ENCODE measurements at places on chromosomes 13 and 19. TPM values are rescaled to one million over a fixed set of nuclear protein-coding genes. Genes with fewer than 3 reads are reported as not detected.

DNA sequence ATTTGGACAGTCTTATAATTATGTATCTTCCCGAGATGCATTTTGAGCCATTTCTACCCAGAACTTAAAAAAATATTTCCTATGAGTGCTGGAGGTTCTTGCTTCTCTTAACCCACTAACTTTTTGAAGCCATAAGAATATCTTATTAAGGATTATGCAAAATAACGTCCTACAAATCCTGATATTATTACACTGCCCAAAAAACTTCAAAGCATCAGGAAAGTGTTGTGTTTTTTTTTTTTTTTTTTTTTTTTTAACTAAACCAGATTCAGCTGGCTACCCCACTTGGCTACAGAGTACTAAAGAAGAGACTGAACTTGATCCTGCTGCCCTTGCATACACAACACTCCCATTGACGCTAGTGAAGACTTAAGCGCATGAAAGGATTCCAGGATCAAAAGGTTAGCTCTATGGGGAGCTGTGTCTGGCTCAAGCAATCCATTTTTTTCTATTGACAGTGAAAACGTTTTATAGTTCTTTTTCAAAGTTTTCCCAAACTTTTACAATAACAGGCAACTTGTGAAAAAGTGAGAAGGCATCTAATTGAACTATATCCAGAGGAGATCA, 141.4 kb downstream of the KCNRG start:
- peaks cover 7% of the 10 kb centered on the region for H3K27me3 ChIP-seq
- H3K36me3 ChIP-seq, result no peaks in the 10 kb centered on the region
- DNase-seq, result no peak
- H3K4me3 ChIP-seq, result no peak overlapping the region
- H3K27ac ChIP-seq, result no peak overlapping the region

Gene ZNF792
- 2.9 TPM for total RNA-seq

Gene DLEU7
- not detected for total RNA-seq

Gene CAPS
- total RNA-seq, result 2.3 TPM

Gene CEACAM3
- not detected for total RNA-seq

DNA sequence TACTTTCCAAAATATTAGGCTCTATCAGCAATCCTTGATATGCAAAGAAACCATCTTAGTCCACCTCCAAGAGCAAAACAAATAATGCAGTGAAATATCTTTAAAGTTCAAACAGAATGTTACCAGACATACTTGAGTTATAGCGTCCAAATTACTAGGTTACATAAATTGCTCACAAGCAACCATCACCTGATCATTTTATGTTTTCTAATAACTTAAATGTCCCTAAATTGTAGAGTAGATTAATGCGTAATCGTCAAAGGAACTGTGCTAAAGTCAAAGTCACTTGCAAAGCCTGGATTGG, 350.6 kb upstream of the ARGLU1 start:
- H3K27me3 ChIP-seq, result peaks cover 3% of the 10 kb centered on the region
- H3K4me3 ChIP-seq, result peak overlapping the region; percentile 88
- peaks cover 30% of the 10 kb centered on the region for H3K4me1 ChIP-seq
- no peaks in the 10 kb centered on the region for H3K36me3 ChIP-seq

Gene ZNF527
- 3.5 TPM for total RNA-seq

GRCh38 chr19:19597809-19598306, 20.6 kb downstream of the PBX4 start:
- no peak overlapping the region for H3K27ac ChIP-seq
- DNase-seq, result no peak
- no peaks in the 10 kb centered on the region for H3K36me3 ChIP-seq
- H3K4me3 ChIP-seq, result no peak overlapping the region
- H3K27me3 ChIP-seq, result peaks cover 7% of the 10 kb centered on the region
- peaks cover 13% of the 10 kb centered on the region for H3K4me1 ChIP-seq

DNA sequence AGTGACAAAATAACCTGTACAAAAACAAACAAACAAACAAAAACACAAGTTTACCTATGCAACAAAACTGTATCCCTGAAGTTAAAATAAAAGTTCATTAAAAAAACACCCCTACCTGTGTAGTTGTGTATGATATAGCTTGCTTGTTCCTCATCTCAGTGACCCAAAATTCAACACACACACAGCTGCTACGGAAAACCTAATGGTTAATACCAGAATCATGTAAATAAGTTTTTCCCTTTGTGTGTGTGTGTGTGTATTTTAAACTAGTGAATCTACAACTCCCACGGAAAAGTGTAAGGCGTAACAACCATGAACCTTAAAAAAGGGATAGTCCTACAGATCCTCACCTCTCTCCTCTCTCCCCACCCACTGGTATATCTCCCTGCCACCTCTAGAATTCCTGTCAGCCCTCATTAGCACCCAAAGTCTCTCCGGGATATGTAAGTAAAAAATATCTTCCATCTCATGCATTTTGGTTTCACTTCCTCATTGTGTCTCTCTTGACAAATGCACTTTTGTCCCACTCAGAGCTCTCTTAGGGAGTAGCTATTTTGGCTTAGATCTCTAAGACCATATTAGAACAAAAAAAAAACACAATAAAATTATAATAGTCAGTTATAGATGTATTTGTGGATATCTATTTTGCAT, 2236.5 kb downstream of the PCDH9 start:
- no peaks in the 10 kb centered on the region for H3K36me3 ChIP-seq
- no peak for DNase-seq
- no peaks in the 10 kb centered on the region for H3K27me3 ChIP-seq

GRCh38 chr19:14030997-14031718, 404 bp upstream of the IL27RA start:
- peaks cover 5% of the 10 kb centered on the region for H3K27me3 ChIP-seq
- H3K36me3 ChIP-seq, result no peaks in the 10 kb centered on the region
- H3K27ac ChIP-seq, result no peak overlapping the region
- H3K4me1 ChIP-seq, result peaks cover 12% of the 10 kb centered on the region

DNA sequence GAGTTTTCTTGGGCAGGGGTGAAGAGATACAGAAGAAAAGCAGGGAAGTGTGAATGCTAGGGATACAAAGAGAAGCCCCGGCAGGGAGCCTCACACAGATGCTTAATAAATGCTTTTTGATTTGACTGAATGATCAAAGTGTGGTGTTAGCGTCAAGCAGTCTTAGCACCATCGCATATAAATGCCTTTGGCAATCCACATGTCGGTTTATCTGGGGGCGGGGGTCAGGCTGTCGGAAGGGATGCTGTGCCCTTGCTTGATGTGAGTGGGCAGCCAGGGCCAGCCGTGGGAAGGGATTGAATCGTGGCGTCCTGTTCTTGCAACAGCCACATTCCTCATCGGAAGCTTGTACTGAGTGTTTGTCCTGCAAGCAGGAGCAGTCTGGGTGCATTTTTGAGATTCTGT, 173.1 kb downstream of the LACC1 start:
- no peaks in the 10 kb centered on the region for H3K36me3 ChIP-seq
- DNase-seq, result peak; percentile 23

Gene PRTN3
- not detected for total RNA-seq

GRCh38 chr19:17285415-17286135, 3.9 kb downstream of the ANKLE1 start:
- peaks cover 4% of the 10 kb centered on the region for H3K27me3 ChIP-seq
- peaks cover 5% of the 10 kb centered on the region for H3K4me1 ChIP-seq
- H3K36me3 ChIP-seq, result no peaks in the 10 kb centered on the region
- no peak for DNase-seq
- no peak overlapping the region for H3K4me3 ChIP-seq

Gene CEACAM16
- not detected for total RNA-seq

GRCh38 chr19:47096100-47096704, 17.4 kb downstream of the ZC3H4 start:
- H3K27me3 ChIP-seq, result no peaks in the 10 kb centered on the region
- H3K27ac ChIP-seq, result peak overlapping the region; percentile 58
- DNase-seq, result no peak
- peaks cover 4% of the 10 kb centered on the region for H3K36me3 ChIP-seq
- H3K4me3 ChIP-seq, result no peak overlapping the region
- peaks cover 10% of the 10 kb centered on the region for H3K4me1 ChIP-seq

Gene TNFRSF19
- 7.3 TPM for total RNA-seq

Gene DDX39A
- total RNA-seq, result 78.4 TPM

- H3K27ac ChIP-seq, result peak overlapping the region; percentile 84
- H3K4me3 ChIP-seq, result no peak overlapping the region
- DNase-seq, result no peak
- H3K27me3 ChIP-seq, result no peaks in the 10 kb centered on the region
Observed at GRCh38 chr13:23620613-23621315, 50.6 kb downstream of the TNFRSF19 start.

Measured in HFFc6 (cell line).